Activated CD8-positive, alpha-beta memory T cell treated with anti-CD3 and anti-CD28 coated beads for 1 hour (primary cell): ENCODE measurements at places on chromosomes 5 and 9.

DNA sequence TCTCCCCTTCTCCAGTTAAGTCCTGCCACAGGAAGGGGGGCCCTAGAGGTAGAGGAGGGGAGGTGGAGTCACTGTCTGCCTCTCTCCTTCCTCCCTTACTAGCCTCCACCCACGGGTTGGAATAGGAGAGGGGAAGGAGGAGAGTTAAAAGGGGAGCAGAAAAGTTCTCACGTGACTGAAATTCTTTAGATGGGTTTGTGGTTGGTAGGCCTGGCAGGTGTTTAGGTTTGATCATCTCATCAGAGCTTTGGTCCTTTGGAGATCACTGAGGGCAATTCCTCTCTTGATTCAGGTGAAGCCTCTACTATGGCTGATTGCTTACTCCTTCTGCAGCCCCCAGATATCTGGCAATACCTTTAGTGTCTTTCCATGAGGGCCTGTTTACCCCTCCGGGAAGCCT lies 24.9 kb upstream of the C5orf63 start:
- no peak for DNase-seq

DNA sequence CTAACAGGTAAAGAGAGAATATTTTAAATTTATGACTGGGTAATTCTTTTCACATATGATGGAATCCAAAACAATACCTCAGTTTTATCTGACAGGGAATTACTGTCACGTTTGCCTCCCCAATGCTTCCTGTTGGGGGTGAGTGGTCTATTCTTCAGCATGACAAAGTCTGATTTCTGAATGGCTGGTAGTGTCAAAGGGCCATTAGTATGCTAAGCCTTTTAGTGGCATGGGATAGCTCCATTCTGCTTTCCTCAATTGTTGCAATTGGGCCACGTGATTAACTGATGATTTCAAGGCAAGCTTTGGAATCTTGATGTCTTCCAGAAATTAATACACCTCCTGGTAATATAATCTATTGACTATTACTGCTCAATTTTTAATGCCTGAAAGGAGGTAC lies 14.7 kb upstream of the NDUFS4 start:
- no peak for DNase-seq

GRCh38 chr5:34598177-34598794 lies 57.8 kb upstream of the RAI14 start:
- DNase-seq = no peak

- DNase-seq = no peak
Observed at GRCh38 chr9:127968700-127969383, 11.9 kb downstream of the EEIG1 start.

DNA sequence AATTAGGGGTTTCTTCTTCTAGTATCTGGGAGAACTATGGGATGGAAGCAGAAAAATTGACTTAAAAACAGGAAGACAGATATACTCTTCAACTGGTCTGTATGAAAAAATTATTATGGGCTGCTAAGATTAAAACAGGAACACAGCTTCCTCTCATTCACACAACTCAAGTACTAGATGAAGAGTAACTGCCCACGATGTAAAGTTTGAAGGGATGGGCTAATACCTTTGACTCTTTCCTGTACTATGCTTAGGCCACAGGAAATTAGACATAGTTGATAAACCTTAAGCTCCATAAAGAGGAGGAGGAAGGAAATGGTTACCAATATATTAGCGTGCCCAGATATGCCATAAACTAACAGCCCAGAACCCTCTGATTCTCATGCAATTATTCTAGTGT lies 88.6 kb downstream of the ANKRD31 start:
- no peak for DNase-seq

- DNase-seq = no peak
Observed at GRCh38 chr5:149702934-149703646, 27.0 kb upstream of the PPARGC1B start.

- DNase-seq = no peak
Observed at GRCh38 chr5:3104429-3105060, 353.1 kb upstream of the IRX2 start.

GRCh38 chr5:120550358-120550757 lies 86.3 kb downstream of the PRR16 start:
- no peak for DNase-seq

DNA sequence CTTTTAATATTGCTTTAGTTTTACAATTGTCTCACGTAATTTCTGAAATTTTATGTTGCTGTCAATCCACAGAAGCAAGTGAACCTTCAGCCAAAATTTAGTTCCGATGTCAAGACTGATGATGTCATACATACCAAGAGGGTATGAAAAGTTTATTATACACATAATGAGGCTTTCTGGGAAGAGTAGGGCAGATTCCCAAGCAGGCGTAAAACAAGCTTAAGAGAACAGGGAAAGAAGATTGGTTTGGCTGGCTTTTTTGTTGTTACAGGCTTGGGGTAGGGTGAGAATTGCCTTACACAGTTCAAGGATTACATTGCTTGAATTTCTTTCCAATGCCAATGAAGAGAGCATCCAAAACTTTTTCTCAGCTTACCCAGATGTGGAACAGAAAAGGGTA lies 1962.9 kb upstream of the CDH6 start:
- no peak for DNase-seq
